NCI-H1436 (cell line): ENCODE measurements at places on chromosomes 5 and 9.

GRCh38 chr5:123549256-123549904 lies 37.4 kb downstream of the CSNK1G3 start:
- DNase-seq, result no peak

GRCh38 chr5:157184117-157184670 lies 3.6 kb downstream of the ITK start:
- DNase-seq, result no peak

DNA sequence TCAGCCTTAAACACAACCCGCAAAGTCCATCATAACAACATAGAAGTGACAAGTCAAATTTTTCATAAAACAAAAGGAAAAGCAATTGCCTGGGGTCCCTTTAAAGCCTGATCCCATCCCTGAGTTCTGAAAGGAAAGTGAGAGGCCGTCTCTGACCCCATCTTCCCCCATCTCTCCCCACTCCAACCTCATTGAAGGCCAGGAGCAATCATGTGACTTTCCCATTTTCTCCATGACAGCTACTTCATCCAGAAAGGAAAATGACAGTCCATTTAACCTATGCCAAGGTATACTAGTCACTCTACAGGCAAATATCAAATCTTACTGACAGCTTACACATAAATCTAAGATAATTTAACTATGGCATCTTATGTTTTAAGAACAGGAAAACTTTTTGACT lies 15.5 kb downstream of the ACTL7A start:
- DNase-seq, result no peak

GRCh38 chr5:115952588-115952987 lies 9.7 kb upstream of the LVRN start:
- no peak for DNase-seq

- peak; percentile 61 for DNase-seq
Measured at GRCh38 chr5:80754900-80755299, 100.1 kb upstream of the DHFR start.

DNA sequence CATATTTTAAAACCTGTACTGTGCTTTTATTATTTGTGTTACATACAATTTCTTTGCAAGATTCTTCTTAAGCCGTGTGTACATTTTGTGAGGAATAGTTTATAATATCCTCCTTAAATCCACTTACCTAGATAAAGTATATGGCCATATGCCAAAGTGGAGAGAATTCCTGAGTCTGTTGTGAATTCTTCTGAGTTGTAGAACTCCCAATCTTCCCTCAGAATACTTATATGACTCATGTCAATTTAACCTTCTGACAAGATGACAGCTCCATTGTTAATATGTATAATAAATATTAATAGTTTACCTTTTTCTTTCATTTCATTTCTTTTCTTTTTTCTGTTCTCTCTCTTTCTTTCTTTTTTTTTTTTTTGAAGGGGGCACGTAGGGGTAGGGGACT lies 6.0 kb upstream of the RICTOR start:
- no peak for DNase-seq

DNA sequence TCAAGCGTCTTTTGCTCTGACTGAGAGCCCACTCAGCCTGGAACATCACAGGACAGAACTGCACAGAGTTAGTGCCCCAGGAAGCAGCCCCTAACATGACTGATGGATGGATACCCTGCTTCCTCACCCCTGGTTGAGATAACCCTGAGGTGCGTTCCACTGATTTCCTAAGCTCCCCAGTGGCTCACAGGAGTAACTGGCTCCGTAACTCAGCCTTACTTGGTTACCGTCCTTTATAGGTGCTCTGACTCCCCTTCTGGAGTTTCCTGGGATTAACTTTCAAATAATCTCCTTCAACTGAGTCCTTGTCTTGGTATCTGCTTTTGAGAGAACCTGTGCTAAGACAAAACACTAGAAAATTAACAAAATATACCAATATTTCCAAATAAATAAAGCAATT lies 449.5 kb downstream of the AGTPBP1 start:
- no peak for DNase-seq

- DNase-seq, result no peak
Measured at GRCh38 chr5:15929611-15930263, 249.9 kb downstream of the MARCHF11 start.

- DNase-seq, result no peak
Measured at GRCh38 chr5:177483994-177484901, 10.8 kb upstream of the DBN1 start.
